ENCODE measurements at places on chromosomes 4 and X.

DNA sequence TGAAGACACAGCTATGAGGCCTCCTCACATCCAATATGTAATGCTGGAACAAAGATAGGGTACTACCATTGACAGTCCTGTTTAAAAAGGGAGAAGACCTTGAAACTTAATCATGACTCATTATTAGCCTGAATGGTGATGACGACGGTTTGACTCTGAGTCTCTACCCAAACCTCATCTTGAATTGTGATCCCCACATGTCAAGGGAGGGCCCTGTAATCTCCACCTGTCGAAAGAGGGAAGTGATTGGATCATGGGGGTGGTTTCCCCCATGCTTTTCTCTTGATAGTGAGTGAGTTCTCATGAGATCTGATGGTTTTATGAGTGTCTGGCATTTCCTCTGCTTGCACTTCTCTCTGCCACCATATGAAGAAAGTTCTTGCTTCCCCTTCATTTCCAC is 395.3 kb upstream of the CPEB2 start:
- no peak for DNase-seq

- no peak for DNase-seq
Measured at GRCh38 chr4:137705171-137705783, 173.0 kb upstream of the PCDH18 start.

- DNase-seq = no peak
Measured at GRCh38 chr4:108889696-108890483, 127.0 kb upstream of the ETNPPL start.

- no peak for DNase-seq
Measured at GRCh38 chrX:15505101-15505500, 4.5 kb downstream of the BMX start.

DNA sequence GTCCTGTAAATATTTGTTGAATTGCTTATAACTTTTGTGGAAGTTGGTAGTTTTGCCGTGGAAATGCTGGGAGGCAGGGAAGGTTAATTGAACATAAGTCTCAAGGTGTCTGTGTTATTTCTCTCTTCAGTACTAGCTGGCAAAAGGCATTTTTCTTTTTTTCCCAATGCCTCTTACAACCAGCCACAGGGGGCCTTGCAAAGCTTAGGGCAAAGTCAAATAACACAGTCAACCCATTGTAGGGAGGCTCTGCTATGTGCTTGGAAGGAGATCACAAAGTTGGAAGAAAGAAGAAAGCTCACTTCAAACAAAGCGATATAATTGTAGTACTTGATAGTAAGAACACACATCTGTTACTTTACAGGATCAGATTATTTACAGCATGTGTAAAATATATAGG is 802.6 kb downstream of the PDHA2 start:
- no peak for DNase-seq

- DNase-seq = no peak
Measured at GRCh38 chrX:124502166-124502565, 155.8 kb downstream of the SH2D1A start.

DNA sequence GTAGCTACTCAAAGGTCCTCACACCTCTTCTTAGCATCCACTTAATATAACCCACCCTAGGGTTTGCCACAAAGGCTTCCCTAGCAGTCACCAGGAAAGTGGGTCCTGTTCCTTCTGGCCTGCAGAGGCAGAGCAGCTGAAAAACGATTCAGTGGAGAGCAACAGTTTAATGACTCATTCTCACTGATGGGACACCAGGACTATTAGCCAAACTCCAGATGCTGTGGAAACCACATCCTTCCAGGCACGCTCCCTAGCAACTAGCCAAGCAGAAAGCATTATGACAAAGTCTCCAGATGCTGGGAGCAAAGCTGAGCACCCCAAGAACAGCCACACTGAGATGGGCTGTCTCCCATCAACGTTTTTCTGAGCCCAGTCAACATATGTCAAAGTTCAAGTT is 30.3 kb upstream of the UTP14A start:
- no peak for DNase-seq

DNA sequence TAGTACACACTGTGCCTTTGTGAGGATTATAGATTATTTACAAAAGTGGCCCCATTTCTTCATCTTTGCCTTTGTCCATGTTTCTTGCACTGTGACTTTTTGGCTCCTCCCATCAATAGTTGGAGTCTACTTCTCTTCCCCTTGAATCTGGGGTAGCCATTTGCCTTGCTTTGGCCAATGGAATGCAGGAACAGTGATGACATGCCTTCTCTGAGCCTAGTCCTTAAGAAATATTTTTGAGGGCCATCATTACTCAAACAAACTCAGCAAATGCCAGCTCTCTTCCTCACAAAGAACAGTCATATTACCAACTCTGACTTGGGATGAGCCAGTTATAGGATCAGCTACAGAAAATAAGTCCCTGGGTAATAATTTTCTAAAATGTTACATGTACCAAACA is 189.6 kb downstream of the FRMPD4 start:
- no peak for DNase-seq

DNA sequence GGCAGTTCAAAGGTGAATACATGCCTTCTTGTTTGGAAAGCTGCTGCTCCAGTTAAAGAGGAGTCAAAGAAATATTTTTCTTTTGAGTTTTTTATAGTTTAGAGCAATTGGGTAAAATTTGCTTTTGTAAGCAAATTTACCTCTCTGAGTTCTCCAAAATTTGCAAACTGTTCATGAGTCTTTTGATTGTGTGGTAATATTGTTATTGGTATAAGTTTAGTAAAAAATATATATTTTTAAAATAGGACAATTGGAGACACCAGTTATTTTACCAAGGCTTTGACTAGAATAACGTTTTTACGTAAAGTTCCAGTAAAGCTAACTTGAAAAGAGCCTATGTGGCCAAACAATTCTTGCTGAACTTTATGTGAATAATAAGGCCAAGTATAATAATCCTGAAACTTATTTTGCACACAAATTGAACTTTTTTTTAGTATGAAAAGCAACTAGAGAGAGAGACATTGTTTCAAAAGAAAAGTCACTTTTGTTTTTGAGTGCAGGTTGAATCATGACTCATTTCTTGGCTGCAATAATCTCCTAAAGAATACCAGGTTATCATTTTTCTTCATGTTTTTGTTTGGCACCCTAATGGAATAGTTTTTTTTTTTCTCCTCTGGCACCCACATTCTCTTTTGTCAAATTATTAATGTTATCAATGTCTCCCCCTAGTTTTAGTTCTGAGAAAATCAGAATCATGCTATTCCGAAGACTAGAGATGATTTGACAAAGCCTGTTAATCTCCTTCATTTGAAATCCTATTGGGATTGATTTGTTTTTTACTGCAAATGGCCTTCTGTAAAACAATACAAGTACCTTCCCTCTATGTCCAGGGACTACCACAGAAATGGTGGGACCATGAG is 57.1 kb downstream of the UGT2B10 start:
- DNase-seq = no peak

GRCh38 chr4:80814266-80814665 is 216.2 kb upstream of the BMP3 start:
- DNase-seq = no peak
